ENCODE measurements at places on chromosomes 5 and 9.

GRCh38 chr9:4490705-4491625 is 697 bp downstream of the SLC1A1 start:
- no peak for ATAC-seq

DNA sequence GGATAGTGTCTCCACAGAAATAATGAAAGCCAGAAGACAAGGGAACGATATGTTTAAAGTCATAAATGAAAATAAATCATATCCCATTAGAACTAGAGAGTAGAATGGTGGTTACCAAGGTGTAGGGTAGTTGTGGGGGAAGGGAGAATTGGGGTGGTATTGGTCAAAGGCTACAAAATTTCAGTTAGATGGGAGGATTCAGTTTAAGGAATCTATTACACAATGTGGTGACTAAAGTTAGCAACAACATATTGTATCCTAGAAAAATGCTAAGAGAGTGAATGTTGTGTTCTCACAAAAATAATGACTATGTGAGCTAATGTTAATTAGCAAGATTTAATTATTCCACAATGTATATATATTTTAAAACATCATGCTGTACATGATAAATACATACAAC is 27.8 kb upstream of the LARP1 start:
- no peak for ATAC-seq

DNA sequence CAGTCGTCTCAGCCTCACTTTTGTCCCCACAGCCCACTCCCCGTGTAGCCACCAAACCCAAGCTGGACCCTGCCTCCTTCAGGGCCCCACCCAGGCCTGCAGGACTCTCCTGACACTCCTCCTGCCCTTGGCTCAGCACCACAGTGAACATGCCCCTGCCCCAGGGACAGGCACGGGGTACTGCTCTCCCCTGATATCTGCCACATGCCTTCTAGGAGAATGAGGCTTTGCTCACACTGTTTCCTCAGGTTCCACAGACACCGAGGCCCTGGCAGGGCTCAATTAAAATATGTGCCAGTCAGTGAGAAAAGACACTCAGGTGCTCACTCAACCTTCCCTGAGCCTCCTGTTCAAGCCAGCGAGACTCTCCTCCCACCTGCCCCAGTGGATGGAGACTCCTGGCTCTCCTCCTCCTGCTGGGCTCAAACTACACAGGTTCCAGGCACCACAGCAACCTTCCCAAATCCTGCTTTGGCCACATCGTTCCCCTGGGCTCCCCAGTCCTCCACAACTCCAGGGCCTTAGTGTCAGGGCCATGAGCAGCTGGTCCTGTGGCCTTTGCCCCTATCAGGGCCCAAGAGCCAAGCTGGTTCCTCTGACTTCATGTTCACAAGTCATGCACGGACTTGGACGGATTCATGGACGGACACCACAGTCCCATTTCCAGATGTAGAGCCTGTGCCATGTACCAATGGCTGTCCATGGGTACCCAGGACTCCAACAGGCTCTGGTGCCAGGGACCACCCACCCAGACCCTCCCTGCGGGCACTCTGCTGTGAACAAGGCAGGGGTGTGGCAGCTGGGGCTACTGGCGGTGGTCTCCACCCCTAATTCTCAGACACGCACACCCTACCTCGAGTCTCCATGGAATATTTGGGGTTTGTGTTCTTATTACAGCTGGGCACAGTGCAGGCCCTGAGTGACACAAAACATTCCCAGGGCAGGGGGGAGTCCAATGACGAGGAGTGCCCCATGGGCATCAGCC is 36.6 kb downstream of the BICD2 start:
- no peak for ATAC-seq

DNA sequence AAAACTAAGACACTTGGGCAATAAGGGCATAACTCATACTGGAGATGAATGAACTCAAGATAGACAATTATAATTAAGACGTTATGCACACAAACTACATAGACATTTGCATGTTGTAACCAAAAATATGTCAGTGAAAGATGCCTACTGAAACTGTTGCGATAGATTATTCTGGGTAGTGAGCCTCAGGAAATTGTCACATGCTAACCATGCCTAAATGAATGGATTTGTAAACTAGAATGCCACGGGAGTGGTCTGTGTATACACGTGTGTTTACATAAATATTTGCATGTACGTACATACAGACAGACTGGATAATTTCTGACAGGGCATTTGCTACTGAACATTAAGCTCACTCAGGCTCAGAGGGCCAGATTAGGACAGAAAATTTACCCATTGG is 1.2 kb downstream of the NIPSNAP3B start:
- no peak for ATAC-seq

- ATAC-seq = no peak
These were observed 33.0 kb downstream of the TBCA start for GRCh38 chr5:77743181-77743580.

- ATAC-seq = no peak
These were observed 42.8 kb downstream of the TIMD4 start for GRCh38 chr5:156920042-156920860.

DNA sequence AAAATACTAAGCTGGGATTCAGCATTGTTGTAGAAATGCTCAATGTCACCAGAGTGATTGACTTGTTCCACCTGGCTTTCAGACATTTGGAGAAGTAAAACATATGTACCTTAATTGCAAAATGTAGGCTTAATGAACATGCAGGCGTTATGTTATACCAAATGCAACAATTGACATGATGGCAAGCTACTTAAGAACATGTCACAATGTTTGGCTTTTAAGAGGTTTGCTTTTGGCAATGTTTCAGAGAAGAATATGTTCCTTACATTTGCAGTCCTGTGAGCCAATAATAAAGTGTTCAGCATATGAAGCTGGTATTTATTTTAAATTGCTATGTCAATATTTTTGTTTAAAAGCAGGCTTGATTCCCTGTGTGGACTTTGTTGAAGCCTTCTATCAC is 111.7 kb upstream of the NUDT12 start:
- ATAC-seq = no peak

DNA sequence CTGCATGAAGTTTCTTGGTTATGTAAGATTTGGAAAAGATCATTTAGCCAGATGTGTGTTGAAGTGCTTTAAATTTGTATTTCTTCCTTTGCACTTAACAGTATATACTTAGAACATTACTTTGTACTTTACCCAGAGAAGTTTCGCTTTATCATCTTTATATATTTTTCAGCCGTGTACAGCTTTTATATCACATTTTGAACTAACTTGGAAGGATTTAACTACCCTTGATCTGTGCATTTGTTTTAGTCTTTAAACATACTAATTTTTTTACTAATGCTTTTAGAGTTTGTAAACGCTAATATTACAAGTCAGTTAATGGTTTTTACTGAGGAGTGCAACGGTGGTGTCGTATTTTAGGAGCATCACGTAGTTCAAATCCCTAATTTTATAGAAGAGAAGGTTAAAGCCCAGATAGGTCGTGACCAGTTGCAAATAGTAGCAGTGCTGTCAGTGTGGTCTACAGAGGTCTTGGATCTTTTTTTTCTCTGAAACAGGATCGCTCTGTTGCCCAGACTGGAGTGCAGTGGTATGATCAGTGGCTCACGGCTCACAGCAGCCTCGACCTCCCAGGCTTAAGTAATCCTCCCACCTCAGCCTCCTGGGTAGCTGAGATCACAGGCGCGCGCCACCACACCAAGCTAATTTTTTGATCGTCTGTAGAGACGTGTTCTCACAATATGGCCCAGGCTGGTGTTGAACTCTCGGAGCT is 2.0 kb downstream of the MATR3 start:
- ATAC-seq = no peak

GRCh38 chr5:53882006-53882675 is 321.7 kb downstream of the NDUFS4 start:
- no peak for ATAC-seq

GRCh38 chr5:132463811-132464155 is 26.8 kb downstream of the IRF1 start:
- ATAC-seq = no peak

DNA sequence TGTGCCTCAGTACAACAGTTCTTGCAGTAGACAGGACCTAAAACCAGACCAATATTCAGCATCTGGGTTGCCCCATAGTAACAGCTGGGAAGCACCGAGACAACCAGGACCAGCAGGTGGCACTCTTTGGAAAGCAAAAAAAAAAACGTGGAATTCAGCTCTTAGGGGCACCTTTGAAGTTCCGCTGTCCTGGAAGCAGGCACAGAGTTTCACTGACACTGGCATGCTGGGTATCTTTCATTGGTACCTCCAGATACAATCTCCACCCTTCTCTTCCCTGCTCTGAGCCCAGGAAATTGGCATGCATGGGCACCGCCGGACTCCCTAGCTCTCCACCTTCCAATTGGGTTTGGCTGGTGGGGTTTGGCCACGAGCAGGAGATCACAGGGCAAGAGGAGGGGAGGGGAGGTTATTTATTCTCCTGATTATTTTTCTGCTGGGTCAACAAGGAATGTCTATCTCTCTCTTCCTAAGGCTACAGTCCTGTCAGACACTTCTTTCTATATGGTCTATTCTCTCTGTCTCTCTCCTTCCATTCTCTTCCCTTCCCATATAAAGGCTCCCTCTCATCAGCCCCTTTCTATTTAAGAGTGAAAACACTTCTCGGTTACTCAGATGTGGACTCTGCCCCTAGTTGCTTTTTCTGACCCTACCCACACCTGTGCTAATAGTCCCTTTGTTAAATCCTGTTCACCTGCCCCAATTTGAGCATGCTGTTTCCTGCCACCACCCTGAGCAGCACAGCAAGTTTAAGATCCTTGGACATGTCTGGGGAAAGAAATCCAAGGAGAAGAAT is 1.9 kb upstream of the IDNK start:
- ATAC-seq = peak; percentile 39

- no peak for ATAC-seq
These were observed 3.3 kb downstream of the SLC46A2 start for GRCh38 chr9:112887381-112887780.

- no peak for ATAC-seq
These were observed 4.3 kb downstream of the RIC1 start for GRCh38 chr9:5633243-5633642.

- ATAC-seq = no peak
These were observed 2.1 kb downstream of the CERCAM start for GRCh38 chr9:128422783-128423150.

- ATAC-seq = no peak
These were observed 1.7 kb downstream of the EBF1 start for GRCh38 chr5:159097784-159098602.

DNA sequence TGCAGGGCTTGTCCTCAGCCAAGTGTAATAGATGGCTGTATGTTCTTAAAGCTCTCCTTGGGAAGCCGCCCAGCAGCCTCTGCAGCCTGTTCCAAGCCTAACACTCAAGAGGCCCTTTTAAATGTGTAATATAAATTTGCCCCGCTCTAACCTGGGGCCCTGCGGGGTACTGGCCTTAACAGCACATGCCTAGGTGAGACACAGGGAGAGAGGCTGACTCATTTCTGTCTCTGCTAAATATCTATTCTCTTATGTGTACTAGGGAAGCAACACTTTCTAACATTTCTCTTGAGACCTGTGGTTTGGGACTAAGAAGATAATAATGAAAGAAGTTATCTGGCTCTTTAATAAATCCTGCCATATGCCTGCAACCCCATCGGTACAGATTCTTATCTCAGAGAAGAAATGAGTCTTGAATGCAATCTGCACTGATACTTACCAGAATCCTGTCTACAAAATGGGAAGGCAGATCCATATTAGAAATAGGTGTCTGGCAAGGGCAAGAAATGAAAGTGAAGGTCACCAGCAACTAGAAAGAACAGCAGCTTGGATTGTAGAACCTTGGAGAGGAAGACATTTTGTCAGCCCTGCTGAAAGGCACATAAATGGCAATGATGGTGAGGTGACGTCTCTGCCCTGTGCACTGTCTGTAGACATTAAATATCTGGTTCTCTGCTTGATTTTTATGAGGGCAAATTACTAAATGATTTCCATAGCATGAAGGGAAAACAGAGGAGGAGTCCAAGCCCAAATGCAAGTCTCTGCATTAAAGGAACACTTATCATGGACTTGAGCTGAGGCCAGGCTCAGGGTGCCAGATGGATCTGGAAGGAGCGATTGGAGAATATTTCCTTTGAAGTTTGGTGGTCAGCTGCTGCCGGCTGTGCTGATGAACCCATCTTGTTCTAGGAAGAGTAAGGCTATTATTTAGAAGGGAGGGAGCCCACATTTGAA is 14.5 kb upstream of the TGFBI start:
- no peak for ATAC-seq

DNA sequence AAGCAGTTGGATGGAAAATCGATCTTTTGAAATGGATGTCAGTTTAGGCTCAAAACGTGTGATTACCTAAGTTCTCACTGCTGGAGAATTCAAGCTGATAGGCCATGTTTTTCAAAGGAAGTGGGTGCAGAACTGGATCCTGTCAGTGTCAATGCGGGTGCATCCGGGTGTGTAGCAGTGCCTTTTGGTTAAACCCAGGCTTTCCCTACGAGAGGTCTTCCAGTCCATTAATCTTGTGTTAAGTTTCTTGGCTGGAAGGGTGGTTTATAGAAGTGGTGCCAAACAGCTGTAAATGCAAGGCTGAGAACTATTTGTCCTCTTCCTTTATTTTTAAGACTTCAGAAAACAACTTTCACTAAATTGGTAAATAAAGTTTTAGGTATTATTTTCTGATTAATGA is 71.9 kb downstream of the DAPK1 start:
- no peak for ATAC-seq
